ENCODE measurements at places on chromosomes 2 and 18.

- DNase-seq = no peak
These were observed 2.2 kb downstream of the STAMBP start for GRCh38 chr2:73830871-73831401.

- no peak for DNase-seq
These were observed 58.5 kb upstream of the CREB1 start for GRCh38 chr2:207471261-207471660.

DNA sequence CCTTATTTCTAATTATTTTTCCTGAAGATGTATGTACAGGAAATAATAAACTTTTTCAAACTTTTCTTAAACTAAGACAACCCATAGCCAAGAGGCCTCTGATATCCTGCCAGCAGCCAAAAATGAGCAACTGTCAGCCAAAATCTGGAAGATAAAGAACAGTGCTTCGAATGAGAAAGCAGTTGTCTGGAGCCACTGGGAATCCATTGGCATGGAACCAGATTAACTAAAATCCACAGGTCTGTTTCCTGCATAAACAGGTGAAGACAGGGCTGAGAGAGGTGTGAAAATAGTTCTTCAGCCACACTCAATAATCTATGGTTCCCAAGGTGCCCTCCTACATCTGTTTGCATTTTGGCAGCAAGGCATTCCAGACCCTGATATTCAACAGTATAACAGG lies 1076.7 kb upstream of the PIK3C3 start:
- DNase-seq = no peak

GRCh38 chr2:54602736-54603322 lies 120.6 kb upstream of the EML6 start:
- no peak for DNase-seq

- no peak for DNase-seq
These were observed 179.7 kb downstream of the ANKRD30B start for GRCh38 chr18:14927701-14928100.

GRCh38 chr2:122516775-122517174 lies 761.3 kb downstream of the TSN start:
- peak; percentile 48 for DNase-seq

DNA sequence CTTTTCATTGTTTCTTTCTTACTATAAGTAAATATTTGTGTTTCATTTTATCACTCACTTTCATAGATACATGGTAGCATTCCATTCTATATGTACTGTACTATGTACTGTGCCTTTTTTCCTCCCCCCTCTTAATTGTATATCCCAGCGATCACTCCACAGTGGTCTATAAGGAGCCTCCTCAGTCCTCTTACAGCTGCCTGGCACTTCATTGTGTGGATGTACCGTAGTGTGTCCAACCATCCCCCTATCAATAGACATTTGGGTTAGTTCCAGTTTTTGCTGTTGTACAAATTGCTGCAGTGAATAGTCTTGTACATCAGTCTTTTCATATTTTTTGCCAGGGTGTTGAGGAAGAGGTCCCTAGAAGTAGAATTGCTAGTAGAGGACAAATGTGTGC lies 21.4 kb upstream of the DRC1 start:
- no peak for DNase-seq

DNA sequence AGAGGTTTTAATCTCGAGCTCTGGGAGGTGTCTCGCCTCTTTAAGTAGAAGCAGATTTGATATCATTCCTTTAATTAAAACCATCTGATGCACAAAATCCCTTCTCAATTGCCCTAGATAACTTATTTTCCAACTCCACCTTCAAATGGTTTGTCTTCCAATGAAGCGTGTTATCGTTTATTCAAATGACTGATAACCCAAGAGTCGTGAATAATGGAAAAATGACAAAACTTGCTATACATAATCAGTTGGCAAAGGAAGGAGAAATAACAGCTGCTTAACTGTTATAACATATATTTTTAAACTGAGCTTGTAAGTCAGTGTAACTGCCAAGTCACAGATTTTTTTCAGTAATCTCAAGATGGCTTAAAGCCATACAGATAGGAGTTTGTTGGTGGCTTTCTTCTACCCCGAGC lies 144.6 kb downstream of the QPCT start:
- DNase-seq = no peak

DNA sequence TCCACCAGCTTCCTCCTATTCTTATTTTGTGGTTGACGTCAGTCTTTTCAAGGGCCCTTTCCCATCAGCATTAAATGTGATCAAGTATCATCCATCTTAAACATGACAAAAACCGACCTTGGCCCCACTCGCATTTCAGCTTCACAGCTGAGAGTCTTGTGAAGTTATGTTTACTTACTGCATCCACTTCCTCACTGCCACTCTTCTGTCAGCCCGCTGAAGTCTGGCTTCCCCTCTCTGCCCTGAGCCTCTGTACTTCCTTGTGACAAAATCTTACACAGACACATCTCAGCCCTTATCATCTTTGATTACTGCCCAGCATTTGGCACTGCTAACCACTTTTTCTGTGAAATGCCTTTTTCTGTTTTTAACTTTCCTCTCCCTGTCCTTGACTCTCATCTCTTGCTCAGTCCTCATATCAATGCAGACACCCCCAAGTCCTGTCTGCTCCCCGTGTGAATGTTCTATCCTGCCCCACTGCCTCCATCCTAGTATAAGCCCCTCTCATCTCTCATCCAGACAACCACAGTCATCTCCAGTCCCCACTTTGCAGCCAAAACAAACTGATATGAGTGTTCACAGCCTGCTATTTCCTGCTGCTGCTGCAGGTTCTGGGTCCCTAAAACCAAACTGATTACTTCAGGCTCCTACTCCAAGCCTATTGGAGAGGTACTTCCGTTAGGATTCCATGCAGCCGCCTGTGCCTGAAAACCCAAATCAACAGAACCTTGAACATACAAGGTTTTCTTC lies 31.4 kb downstream of the FOSL2 start:
- no peak for DNase-seq

- DNase-seq = no peak
These were observed 262.8 kb upstream of the UBE2E3 start for GRCh38 chr2:180717588-180717987.

GRCh38 chr2:238942080-238942725 lies 94.3 kb downstream of the TWIST2 start:
- no peak for DNase-seq

GRCh38 chr2:68819556-68819955 lies 51.6 kb downstream of the BMP10 start:
- DNase-seq = no peak

DNA sequence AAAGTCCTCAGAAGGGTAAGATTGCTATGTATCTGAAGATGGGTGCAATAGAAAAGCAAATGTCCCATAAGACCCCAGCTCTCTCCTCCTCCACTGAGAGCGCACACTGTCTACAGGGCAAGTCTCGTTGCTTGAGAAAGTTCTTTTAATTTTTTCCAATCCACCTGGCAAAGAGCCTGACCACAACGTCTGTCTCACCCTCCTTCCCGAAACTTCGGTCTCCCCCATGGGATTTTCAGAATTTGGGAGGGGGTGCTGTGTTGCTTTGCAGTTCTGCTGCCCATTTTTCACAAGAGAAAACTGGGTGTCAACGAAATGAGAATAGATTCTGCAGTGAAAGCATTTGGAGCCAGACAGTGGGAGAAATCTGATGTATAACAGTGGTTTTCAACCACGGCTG lies 40.4 kb downstream of the SERTAD2 start:
- no peak for DNase-seq

DNA sequence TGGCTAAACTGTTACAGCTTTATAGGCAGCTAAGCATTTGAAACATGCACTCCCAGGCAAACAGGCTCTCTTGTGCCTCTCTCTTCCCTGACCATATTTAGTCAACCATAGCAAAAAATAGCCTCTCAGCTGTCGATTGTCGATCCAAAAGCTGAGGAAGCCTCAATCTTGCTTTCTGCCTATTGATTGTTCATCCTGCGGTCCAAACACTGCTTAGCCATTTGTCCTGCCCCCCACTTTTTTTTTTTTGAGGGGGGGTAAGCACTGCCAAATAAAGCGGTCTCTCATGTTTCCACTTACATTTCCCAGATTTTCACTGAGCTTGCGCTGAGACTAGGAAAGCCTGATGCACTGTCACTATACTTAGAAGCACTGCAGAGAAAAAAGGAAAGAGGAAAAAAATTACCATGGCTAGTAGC lies 90.8 kb downstream of the MIB1 start:
- no peak for DNase-seq

- DNase-seq = no peak
These were observed 174.2 kb upstream of the OSR1 start for GRCh38 chr2:19532547-19533196.

Measured in iPS DF 6.9 (cell line).